ENCODE measurements at places on chromosomes 12 and 14. TPM values are rescaled to one million over a fixed set of nuclear protein-coding genes. Genes with fewer than 3 reads are reported as not detected.

GRCh38 chr12:49675137-49675536, 32.1 kb downstream of the FMNL3 start:
- DNase-seq: no peak

DNA sequence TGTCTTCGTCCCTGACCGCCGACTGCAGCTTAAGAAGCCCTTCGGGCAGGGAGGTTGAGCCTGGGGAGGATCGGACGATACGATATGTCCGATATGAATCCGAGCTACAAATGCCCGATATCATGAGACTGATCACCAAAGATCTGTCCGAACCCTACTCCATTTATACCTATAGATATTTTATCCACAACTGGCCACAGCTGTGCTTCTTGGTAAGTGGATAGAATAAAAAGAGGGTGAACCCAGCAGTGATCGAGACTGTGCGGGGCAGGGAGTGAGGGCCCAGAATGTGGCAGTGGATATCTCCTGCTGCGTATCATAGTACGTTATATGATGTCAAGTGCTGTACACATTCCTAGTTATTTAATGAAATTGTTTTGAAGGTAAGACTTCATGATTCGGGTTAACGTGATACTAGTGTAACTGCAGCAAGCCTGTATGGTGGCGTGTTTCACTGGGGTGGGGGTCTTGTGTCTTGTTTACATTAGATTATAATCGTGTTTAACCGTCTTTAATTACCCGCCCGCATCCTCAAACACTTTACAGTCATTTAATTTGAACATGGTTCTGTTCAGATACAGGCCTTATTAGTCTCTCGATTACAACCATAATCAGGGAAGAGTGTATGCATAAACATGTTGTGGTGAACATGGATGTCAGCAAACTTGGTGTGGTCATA, 1.3 kb downstream of the NAA30 start:
- peak; percentile 18 for DNase-seq

DNA sequence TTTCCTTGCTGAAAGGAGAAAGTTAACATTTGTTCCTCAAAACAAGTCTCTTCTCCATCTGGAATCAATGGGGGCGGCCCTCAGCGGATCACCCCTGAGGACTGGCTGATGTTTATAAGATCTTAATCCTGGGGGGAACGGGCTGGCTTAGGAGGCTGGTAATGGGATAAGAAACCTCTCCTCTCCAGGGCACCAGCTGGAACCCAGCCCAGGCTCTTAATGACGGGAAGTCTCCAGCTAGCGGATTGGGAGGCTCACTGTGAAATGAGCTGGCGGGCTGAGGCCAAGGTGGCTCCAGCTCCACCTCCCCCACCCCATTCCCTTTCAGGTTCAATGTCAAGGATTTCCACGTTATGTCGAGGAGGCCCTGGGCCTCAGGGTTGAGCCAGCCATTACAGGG, 1133.0 kb downstream of the VRK1 start:
- no peak for DNase-seq

DNA sequence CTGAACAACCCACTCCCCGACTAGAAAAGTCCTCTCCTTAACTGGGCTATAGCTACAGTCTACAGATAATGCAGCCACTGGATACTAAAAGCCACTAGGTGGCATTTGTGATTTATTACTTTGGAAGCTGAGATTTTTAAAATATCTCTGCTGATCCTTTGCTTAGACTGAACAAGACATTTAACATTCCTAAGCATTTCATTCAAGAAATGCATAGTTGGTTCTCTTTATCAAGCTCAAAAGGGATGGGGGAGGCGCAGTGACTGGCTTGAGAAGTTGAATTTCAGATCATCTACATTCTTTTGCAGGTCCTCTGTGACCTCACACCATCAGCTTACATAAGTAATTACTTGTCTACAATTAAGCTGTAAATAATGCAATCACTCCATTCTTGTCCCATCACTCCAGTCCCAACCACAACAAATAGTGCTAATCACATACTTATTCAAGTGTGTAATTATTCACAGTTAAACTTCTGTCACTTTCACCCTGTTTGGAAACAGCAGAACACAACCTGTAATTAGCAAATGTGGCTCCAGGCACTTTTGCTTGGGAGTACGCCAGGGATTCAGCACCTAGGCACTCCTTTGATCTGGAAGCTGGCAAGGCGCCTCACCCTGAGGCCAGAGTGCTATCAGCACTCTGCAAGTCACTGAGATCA, 203.6 kb downstream of the NOVA1 start:
- peak; percentile 32 for DNase-seq

DNA sequence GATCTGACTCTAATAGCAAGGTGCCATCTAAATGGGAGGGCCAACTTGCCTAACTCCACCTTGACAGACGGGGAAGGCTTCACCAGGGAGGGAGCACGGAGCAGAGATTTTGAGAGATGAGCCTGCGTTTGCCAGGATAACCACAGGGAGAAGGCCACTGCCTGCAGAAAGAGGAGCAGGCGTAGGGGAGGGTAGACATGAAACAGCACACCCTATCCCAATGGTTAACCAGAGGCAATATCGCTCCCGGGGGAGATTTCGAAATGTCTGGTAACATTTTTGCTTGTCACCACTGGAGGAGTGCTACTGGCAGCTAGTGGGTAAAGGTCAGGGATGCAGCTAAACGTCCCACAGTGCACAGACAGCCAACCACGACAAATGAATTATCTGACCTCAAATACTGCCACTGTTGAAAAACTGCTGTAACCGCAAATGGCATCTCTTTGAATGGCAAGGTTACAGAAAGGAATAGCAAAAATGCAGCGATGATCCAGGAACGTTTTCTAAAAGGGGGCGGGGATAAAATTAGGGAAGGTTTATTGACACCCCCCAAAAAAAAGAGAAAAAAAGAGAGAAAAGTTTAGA, 126.0 kb upstream of the ATF7IP start:
- DNase-seq: peak; percentile 23

DNA sequence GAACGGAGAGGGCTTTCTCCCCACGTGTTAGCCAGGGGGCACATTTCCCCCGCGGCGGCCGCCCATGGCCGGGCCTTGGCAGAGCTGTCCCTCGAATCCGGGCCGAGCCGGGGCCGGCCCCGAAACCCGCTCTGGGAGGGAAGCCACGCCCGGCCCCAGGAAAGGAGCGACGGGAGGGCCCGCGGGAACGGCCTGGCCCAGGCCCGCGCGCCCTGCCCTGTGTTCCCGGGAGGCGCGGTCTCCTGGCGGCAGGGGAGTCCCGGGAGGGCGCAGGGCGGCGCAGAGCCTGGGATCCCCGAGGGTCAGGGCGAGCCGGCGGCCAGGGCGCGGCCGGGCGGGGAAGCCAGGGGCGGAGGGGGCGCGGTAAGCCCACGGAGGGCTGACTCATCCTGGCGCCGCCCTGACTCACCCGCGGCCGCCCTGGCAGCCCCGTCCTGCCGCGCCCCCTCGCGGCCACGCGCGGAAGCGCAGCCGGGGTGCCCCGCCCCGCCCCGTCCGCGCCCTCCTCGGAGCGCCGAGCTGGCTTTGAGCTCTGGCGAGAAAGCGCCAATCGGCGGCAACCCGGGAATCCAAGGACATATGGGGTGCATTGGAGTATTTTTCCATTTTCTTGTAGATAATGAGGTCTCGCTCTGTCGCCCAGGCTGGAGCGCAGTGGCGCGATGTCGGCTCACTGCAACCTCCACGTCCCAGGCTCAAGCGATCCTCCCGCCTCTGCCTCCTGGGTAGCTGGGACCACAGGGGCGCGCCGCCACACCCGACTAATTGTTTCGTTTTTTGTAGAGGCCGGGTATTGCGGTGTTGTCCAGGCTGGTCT, 31.8 kb upstream of the PLEKHG6 start:
- DNase-seq: peak; percentile 97

DNA sequence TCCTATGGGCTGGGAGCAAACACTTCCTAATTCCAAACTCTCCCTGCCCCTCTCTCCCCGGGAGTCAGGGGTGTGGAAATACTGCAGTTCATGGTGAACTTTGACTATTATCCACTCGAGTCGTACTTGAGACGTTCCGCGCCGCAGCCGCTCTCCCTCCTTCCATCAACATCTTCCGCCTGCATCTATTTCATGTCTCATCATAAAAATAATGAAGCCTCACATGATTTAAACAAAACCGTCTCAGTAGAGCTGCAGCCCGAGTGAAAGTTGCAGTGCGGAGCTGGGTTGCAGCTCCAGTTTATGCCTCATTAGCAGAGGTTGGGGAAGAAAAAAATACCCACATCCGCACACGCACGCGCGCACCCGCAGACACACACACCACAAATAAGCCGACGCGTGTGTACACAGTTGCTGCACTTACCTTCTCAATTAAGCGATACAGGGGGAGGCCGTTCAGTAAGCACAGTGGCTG, 283 bp downstream of the LMO3 start:
- no peak for DNase-seq

GRCh38 chr12:11607313-11608081, 42.0 kb upstream of the ETV6 start:
- peak; percentile 72 for DNase-seq

DNA sequence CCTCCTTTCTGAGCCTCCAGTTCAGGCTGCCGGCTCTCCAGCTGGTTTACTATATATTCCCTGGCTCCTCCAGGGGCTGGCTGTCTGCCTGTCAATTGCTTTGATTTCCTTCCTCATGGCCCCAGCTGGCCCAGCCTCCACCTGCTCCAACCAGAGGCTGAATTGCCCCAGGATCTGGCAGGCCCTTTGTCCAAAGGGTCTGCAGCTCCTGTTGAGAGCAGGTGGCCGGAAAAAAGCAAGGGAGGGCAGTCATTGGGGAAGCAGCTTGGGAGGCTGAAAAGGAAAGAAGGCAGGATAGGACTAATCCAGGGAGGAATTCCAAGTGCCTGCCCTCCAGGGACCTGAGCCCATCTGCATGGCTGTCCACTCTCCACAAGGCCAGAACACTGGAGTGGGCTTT, 25.3 kb downstream of the PAH start:
- no peak for DNase-seq

DNA sequence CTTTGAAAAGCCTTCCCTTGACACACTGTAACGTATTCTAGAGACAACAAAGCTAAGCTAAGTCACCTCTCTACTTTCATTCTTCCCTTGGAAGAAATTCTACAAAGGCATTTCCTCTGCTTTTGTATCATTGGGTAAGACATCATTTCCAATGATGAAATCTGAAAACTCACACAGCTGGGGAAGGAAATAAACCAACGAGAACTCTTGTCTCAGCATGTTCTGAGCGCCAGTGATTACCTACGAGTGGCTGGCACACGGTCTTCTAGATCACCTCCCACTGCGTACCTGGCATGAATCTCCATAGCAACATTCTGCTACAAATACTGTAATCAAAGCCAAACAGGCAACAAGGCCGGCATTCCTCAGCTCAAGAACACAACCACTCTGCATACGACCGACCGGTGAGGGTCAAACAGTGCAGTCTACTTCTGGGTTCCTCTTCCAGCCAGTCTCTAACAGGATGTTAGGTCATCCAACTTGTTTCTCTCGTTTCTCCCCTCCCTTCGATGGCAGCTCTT, 7.6 kb downstream of the VPS37B start:
- no peak for DNase-seq

DNA sequence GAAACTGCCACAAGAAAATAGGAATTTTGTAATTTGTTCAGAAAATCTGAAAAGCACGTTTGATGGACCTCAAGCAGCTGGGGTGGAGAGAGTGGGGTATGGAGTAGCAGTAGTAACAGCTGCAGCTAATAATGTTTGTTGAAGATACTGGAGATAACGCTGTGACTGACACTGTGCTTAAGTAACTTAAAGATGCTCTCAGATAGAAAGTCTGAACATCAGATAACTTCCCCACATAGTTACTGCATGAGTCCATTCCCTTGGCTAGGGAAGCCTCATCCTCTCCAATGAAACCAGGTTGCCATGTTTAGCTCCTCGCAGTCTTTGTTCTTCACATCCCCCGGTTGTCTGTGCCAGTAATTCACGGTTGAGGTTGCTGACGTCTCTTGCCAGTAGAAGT, 24.9 kb downstream of the RMST start:
- DNase-seq: no peak

DNA sequence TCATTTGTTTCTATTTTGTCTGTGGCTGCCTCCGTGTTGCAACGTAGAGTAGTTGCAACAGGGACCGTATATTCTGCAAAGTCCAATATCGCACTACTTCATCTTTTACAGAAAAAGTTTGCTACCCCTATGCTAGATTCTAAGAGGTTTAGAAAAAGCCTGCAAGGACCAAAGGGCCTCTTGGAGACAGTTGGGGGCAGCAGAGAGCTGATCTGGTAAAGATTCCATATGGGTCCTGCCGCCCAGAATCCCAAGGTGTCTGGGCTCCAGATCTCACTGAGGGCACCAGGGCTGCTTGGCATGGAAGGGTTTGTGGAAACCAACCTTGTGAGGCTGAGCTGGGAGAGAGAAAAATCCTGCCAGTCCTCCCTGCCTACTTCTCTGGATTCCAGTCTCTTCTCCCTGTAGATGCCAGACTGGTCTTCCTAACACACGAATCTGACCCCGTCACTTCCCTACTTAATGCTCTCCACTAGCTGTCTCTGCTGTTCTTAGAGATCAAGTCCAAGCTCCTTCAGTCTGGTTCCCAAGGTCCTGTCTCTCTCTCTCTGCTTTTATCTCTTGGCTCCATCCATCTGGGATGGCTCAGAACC, 74.6 kb downstream of the GLRX5 start:
- peak; percentile 28 for DNase-seq

DNA sequence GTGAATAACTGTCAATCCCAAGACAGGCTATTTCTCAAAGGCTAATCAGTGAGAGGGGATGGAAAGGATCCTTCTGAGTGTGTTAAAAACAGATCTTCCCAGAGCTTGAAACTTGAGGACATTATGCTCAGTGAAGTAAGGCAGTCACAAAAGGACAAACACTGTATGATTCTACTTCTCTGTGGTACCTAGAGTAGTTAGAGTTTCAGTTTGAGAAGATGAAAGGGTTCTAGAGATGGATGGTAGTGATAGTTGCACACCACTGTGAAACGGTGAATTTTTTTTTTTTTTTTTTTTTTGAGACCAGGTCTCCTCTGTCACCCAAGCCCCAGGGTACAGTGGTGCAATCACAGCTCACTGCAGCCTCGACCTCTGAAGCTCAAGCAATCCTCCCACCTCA, 133.8 kb downstream of the SAMD4A start:
- no peak for DNase-seq

GRCh38 chr12:14611640-14612203, 44.0 kb upstream of the PLBD1 start:
- DNase-seq: no peak

GRCh38 chr12:57940052-57940914, 1.1 kb upstream of the ATP23 start:
- DNase-seq: no peak

- no peak for DNase-seq
These were observed 148.4 kb upstream of the RGS6 start for GRCh38 chr14:71783786-71784185.

- no peak for DNase-seq
These were observed 19.4 kb downstream of the GLTP start for GRCh38 chr12:109860977-109861376.

- DNase-seq: peak; percentile 89
These were observed 23.3 kb downstream of the CHGA start for GRCh38 chr14:92945959-92946846.

DNA sequence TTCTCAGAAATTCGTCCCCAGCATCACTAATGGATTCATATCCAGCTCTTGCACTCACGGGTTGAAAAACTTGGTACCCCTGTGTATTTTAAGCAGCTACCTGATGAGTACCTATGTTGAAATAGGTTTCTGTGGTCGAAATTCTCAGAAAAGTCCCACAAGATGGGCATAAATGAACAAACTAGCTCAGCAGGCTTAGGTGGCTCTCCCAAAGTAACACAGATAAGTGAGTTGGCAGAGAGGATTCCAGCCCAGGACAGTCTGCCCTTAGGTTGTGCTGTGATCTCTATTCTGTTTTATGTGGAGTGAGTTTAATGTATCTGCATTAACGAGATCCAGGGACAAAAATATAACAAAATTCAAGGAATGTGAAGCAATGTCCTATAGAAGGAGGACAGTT, 92.3 kb downstream of the RGS6 start:
- no peak for DNase-seq

Gene SEL1L
- 89.9 TPM for total RNA-seq

Gene BDKRB1
- total RNA-seq: 7.7 TPM

Gene AACS
- 58.4 TPM for total RNA-seq

Gene CDCA4
- 8.7 TPM for total RNA-seq
